ENCODE measurements at places on chromosomes 2 and 18. TPM values are rescaled to one million over a fixed set of nuclear protein-coding genes. Genes with fewer than 3 reads are reported as not detected.

TDRD15 gene
- total RNA-seq, result not detected

LINC00305 gene
- total RNA-seq, result not detected

ZNF385B gene
- 1.1 TPM for total RNA-seq

TMEM17 gene
- total RNA-seq, result 4.2 TPM

GREB1 gene
- total RNA-seq, result 7.5 TPM

SCYGR6 gene
- not detected for total RNA-seq

NFU1 gene
- total RNA-seq, result 33.3 TPM
